ENCODE measurements at places on chromosomes 7 and 10.

DNA sequence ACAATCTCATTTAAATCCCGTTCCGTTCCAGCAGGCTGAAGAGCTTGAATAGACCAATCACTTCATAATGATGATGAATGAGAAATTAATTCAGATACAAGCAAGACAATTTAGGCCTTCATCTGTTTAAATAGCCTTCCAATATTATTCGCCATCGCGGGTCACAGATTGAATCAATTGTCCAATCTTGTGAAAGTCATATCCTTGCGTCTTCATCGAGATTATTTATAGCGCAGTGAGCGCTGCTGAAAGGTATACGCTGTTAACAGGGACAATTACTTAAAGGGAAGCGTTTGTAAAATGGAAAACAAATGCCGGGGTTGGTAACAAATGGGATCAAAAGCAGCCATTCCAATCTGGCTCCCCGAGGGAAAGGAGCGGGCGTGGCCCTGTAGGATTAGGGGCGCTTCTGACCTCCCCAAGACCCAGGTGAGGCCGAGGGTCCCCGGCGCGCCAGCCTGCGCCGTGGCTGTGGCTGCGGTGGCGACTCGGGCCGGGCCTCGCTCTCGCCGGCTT lies 8.6 kb downstream of the EVX1 start:
- no peak for DNase-seq

- DNase-seq = no peak
These were observed 163.9 kb downstream of the CACNB2 start for GRCh38 chr10:18303851-18304801.

DNA sequence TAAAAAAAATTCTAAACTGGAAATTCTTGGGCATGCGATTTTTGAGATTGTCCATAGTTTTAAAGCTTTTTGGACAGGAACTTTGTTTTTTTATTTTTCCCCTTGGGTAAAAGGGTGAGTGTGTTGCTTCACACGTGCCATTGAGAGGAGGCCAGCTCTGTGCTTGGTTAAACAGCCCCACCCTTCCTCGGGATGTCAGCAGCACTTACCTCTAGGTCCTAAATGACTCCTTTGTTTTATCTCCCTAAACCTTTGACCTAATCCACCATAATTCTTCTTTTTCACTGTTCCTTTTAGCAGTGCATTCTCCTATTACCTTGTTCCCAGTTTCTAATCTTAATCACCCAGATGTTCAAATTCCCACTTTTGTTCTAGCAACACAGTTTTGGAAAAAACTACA lies 83.5 kb downstream of the SEMA3D start:
- no peak for DNase-seq

- peak; percentile 43 for DNase-seq
These were observed 57.8 kb upstream of the GDF10 start for GRCh38 chr10:47241946-47242867.

DNA sequence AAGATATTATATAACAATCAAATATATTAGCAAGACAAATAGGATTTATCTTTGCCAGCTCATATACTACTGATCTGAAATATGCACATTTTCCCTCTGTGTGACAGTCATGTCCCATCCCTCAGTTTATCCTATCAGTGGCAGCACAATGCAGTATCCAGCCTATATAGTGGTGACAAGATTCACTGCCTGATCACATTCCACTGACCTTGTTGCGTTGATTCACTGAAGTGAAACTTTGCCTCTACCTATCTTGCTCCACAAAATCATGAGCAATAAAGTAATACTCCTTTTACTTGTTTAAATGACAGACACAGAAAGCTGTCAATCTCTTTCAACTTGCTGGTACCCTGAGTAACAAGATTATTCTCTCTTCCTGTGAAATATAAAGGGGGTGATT lies 6.3 kb downstream of the PSMA2 start:
- DNase-seq = no peak

- peak; percentile 44 for DNase-seq
These were observed 274.2 kb downstream of the DOCK4 start for GRCh38 chr7:111931958-111932357.

Measured in astrocyte of the spinal cord (primary cell).